ENCODE measurements at places on chromosomes 11 and 22.

GRCh38 chr22:50118557-50119168 is 28.9 kb downstream of the MOV10L1 start:
- peak; percentile 71 for DNase-seq

- DNase-seq = peak; percentile 71
Measured at GRCh38 chr11:99693941-99694492, 673.3 kb downstream of the CNTN5 start.

- DNase-seq = no peak
Measured at GRCh38 chr11:124536520-124536919, 6.9 kb downstream of the OR8B12 start.

DNA sequence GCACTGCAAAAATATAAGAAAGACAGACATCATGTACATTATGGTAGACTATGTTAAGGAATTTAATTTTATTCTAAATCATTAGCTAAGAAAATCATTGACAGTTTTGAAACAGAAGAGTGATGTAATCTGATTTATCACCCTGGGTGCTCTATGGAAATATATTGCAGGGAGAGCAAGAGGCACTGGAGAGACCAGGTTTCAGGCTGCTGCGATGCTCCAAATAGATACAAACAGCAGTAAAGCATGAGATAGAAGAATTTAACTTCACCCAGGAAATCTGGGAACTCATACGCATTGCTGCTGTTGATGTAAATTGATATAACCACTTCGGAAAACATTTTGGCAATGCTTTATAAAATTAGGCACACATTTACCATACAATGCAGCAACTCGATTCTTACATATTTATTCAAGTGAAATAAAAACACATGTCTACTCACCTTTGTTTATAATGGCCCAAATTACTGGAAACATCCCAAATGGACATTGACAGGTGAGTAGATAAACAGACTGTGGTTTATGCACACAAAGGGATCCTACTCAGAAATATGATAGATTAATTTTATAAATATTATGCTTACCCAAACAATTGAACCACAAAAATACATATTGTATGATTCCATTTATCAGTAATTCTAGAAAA is 535.1 kb upstream of the CHORDC1 start:
- peak; percentile 18 for DNase-seq

DNA sequence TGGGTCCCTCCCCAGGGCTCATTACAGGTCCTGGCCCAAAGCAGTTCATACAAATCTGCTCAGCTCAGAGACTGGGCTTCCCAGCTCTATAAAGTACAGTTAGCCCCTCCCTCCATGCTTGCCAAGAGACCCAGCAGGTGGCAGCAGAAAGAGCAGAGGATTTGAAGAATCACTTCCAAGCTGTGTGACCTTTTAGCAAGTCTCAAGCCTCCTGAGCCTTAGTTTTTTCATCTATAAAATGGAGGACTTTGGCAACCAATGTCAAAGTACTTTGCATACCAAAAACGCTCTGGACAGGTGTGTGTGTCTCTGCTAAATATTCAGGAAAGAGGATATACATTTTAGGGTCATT is 26.6 kb downstream of the RELT start:
- no peak for DNase-seq

- DNase-seq = no peak
Measured at GRCh38 chr11:124724979-124725718, 14.6 kb upstream of the NRGN start.

GRCh38 chr11:129998107-129998506 is 4.5 kb downstream of the PRDM10 start:
- no peak for DNase-seq

DNA sequence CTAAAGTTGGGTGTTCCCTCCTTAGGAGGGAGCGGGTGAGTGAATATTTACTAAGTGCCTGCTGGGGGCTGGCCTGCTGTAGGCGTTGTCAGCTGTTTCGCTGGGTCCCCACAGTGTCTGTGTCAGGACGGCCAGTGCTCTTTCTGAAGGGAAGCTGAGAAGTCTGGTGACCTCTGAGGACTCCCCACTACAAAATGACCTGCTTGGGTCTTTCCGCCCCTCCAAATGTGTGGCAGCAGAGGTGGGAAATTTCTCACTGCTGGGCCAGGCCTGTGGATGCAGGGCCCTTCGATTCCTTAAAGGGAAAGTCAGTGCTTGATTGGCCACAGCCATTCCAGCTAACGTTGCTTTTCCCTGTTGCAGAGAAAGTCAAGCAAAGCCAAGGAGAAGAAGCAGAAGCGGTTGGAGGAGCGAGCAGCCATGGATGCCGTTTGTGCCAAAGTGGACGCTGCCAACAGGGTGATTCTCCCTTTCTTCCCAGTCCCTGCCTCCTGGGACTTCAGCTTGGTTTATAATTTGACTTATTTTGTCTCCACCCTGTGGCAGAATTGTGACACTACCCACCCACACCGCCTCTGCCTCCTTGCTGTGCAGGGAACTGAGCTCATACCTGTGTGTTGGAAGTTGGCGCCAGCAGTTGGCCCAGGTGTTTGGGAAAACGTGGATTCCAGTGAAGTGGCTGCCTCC is 6.8 kb downstream of the NAA40 start:
- peak; percentile 58 for DNase-seq

DNA sequence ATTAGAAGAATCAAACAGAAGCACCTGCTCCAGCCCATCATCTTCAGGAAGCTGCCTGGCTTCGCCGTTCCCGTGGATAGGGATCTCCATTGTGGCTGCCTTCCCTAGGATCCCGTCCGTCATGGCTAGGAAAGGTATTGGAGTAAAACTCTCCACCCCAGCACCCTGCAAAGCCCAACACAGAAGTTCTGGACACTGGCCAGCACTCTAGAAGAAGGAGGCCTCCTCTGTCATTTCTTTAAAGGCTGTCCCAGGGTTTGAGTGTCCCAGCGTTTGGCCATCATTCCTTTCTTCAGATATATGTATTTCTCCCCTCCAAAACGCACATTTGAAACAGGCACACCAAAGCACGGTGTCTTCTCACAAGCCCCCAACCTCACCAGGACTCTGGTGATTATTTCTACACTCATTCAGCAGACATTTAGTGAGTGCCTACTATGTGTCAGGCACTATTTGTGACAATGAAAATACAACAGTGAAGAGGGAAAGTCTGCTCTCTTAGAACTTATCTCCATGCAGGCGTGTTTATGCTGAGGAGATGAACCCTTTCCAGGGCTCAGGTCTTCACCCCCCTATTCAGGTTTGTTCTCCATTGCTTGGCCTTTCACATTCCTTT is 724 bp downstream of the ARFIP2 start:
- DNase-seq = no peak

- no peak for DNase-seq
Measured at GRCh38 chr11:119758291-119758690, 29.3 kb upstream of the NECTIN1 start.

DNA sequence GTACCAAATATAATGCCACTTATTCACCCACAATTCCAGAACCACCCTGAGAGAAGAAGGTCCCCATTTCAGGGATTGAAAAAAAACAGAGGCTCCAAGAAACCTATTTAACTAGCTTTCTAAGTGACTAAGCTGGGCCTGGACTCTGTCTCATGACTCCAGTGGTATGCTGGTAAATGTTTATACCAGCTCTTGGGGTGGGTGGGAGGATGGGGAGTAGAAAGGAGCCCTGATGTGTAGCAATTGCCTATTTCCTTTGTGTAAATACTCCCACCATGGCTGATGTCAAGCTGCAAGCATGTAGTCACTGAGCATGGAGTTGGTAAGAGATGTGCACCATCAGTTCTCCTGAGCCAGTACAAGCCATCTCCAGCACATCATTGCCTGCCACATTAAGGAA is 2.8 kb downstream of the PRG3 start:
- no peak for DNase-seq

GRCh38 chr22:29393019-29393608 is 4.7 kb upstream of the AP1B1 start:
- DNase-seq = no peak

- DNase-seq = no peak
Measured at GRCh38 chr11:63909591-63910506, 7.1 kb downstream of the RCOR2 start.

DNA sequence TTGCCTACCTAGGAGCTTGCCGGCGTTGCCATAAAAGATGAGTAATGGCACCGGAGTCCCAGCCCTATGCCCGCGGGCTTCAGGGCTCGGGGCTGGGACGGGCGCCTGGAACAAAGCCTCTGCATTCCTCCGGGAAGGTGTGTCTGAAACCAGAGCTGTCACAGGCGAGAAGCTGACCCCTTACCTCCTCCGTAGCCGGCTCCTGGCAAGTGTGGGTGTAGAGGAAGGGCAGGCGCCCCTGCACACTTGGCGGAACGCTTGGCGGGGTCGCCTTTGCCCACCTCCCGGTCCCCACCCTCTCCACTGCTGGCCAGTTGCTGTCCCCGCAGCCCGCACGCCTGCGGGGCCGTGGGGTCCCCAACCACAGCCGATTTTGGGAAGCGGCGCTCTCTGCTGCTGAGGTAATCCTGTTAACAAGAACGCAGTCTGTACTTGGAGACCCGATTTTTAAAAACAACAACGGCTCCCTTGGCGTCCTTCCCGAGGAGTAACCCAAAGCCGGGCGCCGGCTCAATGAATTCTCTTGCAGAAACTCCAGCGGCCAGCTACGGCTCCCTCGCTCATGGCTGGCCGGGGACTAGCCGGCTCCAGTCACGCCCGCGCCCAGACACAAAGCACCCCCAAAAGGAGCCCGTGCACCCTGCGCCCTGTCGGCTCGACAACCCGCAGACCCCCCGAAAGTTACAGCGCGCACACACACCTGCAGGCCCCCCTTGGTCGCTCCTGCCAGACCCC is 89.2 kb downstream of the PLEKHA7 start:
- DNase-seq = peak; percentile 84

GRCh38 chr11:116876656-116877055 is 39.2 kb upstream of the APOA1 start:
- DNase-seq = no peak

DNA sequence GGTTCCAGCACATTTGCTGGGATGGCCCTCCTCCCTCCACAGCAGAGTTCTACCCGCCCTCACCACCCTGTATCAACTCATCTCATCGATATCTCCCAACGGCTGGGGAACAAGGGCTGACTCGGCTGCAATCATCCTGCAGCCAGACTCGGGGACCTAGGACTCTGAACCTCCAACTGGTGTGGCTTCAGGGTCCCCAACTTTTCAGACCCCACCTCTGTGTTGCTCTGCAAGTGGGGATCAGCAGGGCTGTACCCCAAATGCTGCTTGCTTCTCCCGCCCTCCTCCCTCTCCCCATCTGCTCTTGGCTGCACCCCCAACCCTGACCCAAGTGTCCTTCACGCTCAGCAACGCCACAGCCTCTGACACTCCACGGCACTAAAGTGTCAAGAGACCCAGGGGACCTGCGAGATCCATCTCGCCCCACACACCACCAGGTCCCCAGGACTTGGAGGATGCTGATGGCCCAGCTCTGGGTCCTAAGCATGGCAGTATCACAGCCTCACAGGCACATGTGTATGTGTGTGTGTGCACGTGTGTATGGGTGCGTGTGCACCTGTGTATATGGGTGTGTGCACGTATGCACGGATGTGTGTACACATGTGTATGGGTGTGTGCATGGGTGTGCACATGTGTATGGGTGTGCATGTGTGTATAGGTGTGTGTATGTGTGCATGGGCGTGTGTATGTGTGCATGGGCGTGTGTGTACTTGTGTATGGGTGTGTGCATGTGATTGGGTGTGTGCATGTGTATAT is 26.4 kb downstream of the KCNQ1 start:
- DNase-seq = no peak

- DNase-seq = no peak
Measured at GRCh38 chr11:122809866-122810265, 28.4 kb upstream of the CRTAM start.

DNA sequence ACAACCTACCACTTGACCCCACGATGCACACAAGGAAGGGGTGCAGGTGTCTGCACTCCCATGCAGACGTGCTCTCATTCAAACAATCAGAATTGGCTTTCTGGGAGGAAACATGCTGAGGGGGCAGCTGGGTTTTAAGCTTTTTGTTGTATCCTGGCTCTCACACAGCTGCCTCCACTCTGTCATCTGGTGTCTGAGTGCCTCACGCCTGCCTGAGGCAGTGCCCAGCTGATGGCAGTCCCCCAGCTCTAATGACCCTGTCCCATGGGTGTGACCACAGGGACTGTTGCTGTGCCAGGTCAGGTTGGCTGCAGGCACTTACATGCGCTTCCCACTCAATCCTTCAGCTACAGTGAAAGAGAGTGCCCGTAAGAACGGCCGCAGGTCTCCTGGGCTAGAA is 53.7 kb downstream of the ARFGAP3 start:
- DNase-seq = no peak

DNA sequence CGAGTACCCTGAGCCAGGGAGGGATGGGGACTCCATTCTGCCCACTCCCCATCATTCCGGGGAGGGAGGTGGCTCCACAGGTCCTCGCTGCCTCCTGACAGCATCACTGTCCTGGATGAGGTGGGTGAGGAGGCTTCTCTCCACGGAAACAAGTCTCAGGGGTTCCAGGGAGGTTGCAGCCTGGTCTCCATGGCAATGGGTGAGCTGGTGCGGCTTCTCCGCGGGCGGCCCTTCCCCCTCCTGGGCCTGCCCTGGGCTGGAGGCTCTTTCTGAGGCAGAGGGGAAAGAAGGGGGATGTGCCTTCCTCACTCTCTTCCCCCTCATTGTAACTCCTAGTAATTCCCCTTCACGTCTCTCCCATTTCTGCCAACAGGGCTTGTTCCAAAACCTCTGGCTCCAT is 37.1 kb upstream of the PARVG start:
- DNase-seq = no peak

GRCh38 chr11:70460964-70461363 is 62.6 kb downstream of the CTTN start:
- DNase-seq = no peak

- no peak for DNase-seq
Measured at GRCh38 chr22:25666308-25666707, 75.7 kb upstream of the MYO18B start.

- DNase-seq = no peak
Measured at GRCh38 chr11:74429205-74429604, 31.0 kb upstream of the PGM2L1 start.

DNA sequence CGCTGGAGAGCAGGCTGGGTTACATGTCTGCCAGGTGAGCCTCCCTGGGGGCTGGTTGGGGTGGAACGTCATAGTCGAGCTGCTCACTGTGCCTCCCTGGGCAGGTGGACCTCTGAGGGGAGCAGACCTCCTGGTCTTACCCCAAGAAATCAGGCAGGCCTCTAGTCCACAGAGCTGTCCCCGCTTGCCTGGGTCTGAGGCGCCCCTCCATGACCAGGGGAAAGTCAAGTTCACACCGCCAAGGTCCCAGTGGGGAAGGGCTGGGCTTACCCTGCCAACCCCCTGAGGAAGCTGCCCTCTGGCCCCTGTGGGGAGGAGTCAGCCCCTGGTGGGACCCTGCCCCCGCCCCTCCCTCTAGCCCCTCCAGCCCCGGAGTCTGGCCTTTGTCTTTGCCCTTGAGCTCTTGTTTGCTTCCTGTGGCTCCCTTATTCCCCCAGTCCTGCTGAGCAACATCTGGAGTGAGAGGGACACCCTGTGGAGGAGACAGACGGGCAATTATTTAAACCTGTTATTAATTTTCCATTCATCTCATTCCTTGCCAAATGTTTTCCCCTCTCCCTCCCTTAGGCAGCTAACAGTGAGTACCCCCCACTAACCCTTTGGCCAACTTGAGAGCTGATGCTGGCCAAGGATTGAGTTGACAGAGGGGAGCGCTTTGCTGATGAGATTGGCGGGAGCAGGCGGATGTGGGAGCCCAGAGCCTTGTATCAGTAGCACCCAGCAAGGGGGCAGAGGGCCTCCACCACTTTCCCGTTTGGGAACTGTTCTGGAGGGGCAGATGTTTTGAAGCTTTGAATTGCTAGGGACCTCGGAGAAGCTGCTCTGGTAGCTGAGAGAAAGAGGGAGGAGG is 83.4 kb downstream of the CEP164 start:
- DNase-seq = no peak

- DNase-seq = no peak
Measured at GRCh38 chr11:11143849-11144248, 209.2 kb downstream of the CSNK2A3 start.
